Lower leg skin (tissue), 4 donors: ENCODE measurements at places on chromosomes 4 and X.

DNA sequence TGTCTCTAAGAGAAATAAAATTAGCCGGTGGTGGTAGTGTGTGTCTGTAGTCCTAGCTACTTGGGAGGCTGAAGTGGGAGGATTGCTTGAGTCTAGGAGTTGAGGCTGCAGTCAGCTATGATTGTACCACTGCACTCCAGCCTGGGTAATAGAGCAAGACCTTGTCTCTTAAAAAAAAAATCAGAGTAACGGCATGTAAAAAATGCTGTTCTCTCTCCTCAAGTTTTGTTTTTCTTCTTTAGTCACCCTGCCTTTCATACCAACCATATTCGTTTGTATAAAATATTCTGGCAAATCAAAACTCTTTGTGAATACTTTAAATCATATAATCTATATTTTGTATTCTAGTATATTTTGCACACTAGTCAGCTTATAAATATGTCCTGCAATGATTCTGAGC is 44.8 kb upstream of the NUDT6 start:
- no peak for DNase-seq

GRCh38 chr4:145982791-145983190 is 44.2 kb upstream of the ZNF827 start:
- DNase-seq: no peak

DNA sequence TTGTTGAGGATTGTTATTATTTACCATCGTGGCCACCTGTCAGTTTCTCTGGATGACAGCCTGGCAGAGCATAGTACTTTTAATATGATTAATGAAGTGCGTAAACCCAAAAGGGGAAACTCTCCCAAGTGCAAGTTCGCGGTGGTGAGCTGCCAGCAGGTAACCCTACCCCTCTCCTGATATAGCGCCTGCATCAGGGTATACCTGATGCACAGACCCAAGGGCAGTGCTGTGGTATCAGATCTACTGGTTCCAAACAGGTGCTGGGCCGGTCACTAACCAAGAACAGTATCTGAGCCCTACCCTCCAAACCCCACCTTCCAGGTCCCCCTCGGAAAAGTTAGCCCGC is 1.6 kb downstream of the RNF150 start:
- no peak for DNase-seq

DNA sequence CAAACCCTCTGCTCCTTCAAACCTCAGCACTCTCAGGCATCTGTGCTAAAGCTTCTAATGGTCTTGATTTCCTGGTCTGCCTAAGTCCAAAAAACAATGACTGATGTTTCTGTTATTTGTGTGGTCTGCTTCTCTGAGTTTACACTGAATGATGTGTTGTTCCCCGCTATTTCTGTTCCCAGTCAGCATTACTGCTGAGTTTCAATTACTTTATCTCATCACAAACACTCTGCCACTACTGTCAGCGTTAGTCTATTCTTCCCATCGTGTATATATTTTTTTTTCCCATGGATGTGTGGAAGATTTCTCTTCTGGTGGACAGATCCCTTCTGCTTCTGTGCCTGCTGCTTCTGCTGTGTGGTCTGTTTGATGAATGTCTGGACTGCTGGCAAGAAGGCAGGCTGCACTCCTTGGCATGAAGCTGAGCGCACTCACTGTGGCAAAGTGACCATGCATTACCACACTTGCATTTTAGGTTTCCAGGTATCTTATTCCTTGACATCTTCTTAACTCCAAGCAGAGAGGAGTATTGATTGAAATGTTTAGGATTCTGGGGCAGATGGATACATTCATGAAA is 106.9 kb upstream of the PAQR3 start:
- no peak for DNase-seq

- DNase-seq: no peak
These were observed 7.5 kb downstream of the BCOR start for GRCh38 chrX:40090050-40090804.

GRCh38 chrX:9233141-9233540 is 199.2 kb upstream of the FAM9B start:
- DNase-seq: no peak

DNA sequence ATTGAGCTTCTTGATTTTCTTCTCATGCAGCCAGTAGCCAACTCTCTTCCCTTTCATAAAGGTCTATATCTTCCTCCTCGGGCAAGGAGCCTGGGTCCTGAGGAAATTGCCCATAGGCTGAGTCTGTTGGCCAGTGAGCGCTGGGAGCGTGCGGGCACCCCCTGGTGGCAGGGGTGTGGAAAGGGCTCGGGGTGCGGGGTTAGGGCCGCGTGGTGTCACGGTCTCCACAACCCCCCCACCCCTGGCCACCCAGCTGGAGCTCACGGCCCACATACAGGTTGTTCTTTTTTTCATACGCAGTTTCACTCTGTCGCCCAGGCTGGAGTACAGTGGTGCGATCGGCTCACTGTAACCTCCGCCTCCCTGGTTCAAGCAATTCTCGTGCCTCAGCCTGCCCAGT is 13.1 kb downstream of the RBM10 start:
- DNase-seq: no peak

- no peak for DNase-seq
These were observed 417.1 kb upstream of the MAGEB16 start for GRCh38 chrX:35380808-35381700.

- no peak for DNase-seq
These were observed 2.6 kb upstream of the FGF16 start for GRCh38 chrX:77444545-77444944.

- DNase-seq: peak; percentile 92
These were observed 21.0 kb upstream of the BCORL1 start for GRCh38 chrX:129961180-129962083.
